NCI-H82 (cell line): ENCODE measurements at places on chromosomes 3 and 15.

DNA sequence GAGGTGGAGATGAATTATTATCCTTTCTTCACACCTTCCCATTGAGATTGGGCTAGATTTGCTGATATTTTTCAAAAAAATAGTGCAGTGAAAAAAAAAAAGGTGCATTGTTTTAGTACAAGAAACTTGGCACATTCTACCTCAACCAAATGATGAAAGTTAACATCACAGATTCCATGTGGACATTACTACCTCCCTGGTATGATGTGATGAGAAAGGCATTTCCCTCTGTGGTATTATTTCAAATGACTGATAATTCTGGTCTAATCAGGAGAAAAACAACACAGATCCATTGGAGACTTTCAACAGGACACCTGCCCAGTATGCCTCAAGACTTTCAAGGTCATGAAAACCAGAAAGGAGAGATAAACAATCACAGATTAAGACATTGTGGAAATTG is 313.4 kb downstream of the BCHE start:
- no peak for DNase-seq

DNA sequence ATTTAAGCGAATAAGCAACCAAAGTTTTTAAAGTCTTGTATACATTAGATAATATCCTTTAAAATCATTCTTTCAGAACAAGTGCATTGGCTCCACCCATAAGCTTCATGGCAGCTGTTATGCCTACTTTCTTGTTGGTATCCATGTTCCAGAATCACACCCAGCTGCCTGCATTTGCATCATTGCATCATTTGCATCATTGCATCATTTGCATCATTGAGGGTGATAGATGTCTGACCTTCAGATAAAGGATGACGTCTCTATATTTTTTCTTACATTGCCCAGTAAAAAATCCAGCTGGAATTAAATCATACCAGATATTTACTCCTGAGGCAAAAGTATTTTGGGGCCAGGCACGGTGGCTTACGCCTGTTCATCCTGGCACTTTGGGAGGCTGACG is 42.3 kb downstream of the SLC12A1 start:
- no peak for DNase-seq

GRCh38 chr3:16374047-16374934 is 109.3 kb downstream of the OXNAD1 start:
- no peak for DNase-seq

DNA sequence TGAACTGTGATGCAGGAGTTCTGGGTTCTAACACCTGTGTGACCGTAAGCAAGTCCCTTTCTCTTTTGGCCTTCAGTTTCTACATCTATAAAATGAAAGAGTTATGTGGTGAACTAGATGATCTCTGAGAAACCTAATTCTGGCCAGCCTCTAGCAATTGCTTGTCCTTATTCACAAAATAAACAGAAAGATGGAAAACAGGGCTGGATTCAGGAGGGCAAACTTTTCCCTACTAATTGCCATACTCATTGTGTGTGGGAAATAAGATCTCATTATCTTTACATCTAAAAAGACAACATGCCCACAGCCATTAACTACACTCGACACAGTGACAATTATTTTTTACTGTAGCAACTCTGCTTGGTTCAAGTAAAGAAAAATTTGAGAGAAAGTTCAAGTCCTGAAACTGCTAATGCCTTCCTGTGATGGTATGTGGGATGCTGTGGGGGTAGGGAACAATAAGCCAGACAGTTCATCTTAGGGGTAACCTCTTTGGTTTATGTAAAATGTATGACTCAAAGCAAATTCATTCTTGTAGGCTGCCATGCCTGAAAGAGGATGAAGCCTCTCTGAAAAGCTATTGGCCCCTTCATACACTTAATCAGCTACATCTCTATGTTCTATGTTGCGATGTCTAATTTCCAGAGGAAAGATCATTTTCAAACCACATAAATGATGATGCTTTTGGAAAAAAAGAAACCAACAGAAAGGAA is 177.6 kb upstream of the BCL6 start:
- no peak for DNase-seq

DNA sequence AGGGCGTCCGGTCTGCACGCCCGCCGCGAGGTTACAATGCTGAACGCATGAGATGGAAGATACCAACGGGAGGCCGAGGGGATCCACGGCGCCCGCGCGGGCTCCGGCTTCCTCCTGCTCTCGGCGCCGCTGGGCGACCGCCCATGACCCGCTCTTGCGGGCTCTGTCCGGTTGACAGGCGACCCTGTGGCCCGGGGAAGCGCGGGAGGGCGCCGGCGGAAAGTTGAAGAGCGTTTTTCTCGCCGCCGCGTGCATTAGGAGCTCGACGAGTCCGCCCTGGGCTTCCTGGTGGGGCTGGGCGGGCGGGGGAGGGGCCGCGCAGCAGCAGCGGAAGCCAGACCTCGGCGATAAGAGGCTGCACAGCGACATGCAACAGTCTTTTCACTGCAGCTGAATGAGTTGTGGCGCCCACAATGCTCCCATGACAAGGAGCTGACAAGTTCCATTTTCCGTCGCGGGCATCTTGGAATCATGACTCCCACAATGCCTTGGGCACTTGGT is at the start of gene MBNL1:
TSS of gene MBNL1 (plus strand) at position 375 of the 501 bp plus-strand sequence. CDS start 31,265 bp downstream, outside the sequence.
- peak; percentile 87 for DNase-seq

GRCh38 chr3:129638481-129638880 is 32.0 kb upstream of the PLXND1 start:
- no peak for DNase-seq

- no peak for DNase-seq
These were observed 16.1 kb downstream of the MINDY4B start for GRCh38 chr3:150889106-150889505.

DNA sequence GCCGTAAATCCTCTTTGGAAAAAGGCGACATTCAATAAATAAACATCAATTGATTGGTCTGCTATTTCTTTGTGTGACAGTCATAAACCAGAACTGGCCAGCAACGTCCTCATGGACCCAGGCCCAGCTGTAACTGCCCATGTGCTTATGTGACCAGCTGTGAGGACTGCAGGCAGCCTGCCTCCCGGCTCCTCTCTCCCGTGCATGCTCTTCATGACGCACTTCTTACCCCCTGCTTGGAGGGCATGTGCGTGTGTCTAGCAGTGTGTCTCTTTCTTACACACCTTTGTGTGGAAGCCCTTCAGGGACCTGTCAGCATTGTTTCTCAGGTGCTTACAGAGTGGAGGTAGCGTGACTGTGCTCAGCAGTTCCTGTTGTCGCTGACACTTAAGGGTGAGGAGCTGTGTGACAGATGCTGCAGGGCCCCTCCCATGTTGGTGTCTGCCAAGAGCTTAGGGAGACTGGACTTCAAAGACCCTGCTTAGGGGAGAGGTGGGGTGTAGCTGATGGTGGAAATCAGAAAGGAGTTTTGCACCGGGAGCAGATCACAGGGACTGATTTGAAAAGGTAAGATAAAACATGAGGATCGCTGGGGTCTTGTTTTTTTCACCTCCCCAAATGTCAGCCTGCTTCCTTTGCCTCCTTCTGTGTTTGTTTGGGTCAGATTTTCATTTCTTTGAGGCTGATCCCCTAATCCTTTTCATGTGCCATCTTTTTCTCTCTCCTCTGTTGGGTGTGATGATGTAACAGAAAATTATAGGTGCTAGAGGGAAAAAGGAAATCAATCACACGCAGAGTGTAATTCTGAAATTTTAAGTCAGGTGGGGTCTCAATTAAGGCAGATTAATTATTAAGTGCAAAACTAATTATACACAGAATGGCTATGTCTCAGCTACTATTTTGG is 2.1 kb downstream of the PODXL2 start:
- peak; percentile 93 for DNase-seq

- DNase-seq = peak; percentile 93
These were observed 590 bp downstream of the POLR2H start for GRCh38 chr3:184361932-184362667.

DNA sequence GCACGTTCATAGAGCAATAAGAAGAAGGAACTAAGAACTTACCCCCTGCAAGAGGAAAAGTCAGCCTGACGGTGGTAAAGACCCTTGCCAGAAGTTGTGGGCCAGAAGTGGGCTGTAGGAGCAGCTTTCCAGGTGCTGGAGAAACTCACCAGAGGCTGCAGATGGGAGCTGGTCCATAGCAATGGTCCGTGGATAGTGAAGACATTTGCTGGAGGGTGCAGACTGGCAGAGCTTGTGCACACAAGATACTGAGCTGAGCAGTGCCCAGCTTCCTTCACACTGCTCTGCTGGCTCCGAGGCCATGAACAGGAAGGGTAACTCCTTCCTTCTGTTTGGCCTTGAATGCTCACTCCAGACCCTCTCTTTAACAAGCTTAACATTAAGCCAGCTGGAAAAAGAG is 149.8 kb upstream of the BNIP2 start:
- peak; percentile 67 for DNase-seq

- DNase-seq = no peak
These were observed 1.1 kb upstream of the RBMS3 start for GRCh38 chr3:29279806-29280205.

- DNase-seq = no peak
These were observed 94.7 kb upstream of the RBMS3 start for GRCh38 chr3:29186131-29186599.

- no peak for DNase-seq
These were observed 3.9 kb downstream of the GP5 start for GRCh38 chr3:194395212-194395611.

- peak; percentile 5 for DNase-seq
These were observed 203.6 kb upstream of the MDFIC2 start for GRCh38 chr3:70516076-70516475.
